Mesenchymal stem cell (in vitro differentiated cells and primary cell): ENCODE measurements at places on chromosomes 4 and X.

GRCh38 chr4:43369036-43369594 is 476.6 kb downstream of the GRXCR1 start:
- DNase-seq: no peak

- DNase-seq: no peak
Measured at GRCh38 chr4:24144381-24144780, 254.5 kb upstream of the PPARGC1A start.

- DNase-seq: no peak
Measured at GRCh38 chr4:141576585-141577110, 59.7 kb upstream of the IL15 start.

- no peak for DNase-seq
Measured at GRCh38 chr4:10466161-10466560, 8.9 kb upstream of the ZNF518B start.

DNA sequence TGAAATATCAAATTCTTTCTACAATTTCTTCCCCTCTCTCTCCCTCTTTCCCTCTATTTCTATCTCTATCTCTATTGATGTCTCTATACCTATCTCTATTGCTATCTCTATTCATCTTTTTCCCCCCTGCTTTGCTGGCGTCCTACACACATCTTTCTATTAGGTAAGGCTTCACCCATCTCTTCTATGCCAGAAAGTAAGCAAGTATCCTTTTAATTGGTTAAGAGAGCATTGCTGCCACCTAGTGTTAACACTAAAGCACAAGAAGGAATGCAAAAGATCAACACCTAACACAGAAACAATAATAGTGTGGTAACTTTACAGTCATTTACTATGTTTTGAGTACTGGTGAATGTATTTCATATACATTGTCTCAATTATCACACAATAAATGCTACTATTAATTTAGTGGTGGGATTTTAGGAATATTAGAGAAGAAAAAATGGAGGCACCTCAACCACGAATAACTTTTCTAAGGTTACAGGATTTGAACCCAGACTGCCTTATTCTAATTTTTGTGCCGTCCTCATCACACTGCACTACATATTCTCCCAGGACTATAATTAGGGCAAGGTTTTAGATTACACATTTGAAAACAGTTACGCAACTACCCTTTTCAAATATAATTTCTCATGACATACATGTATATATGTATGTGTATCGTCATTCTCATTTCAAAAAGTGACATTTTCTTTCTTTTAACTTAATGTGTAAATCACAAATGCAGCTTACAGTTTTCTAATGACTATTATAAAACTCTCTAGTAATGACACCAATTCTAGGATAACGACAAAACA is 3.7 kb upstream of the C4orf36 start:
- peak; percentile 78 for DNase-seq

GRCh38 chr4:180788729-180789128 is 1454.5 kb upstream of the TENM3 start:
- DNase-seq: no peak

GRCh38 chr4:185881430-185881829 is 69.4 kb upstream of the SORBS2 start:
- no peak for DNase-seq

DNA sequence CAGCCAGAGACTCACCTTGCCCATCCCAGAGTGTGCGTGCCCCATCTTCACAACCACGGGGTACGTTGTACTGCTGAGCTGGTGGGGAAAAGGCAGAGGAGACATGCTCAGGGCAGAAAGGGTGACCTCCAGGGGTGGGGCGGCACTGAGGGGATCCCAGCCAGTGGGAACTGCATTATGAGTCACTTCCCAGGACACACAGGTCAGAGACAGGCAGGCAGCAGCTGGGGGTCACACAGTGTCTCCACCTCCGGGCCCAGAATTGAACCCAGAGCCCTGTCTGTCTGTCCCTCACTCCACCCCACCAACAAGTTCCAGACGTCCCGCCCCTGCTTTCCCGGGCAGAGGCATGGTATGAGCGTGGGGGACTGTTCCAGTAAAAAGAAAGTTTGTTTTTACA is 4.8 kb upstream of the TIMP1 start:
- peak; percentile 54 for DNase-seq

- no peak for DNase-seq
Measured at GRCh38 chr4:80446664-80447063, 111.1 kb downstream of the CFAP299 start.

DNA sequence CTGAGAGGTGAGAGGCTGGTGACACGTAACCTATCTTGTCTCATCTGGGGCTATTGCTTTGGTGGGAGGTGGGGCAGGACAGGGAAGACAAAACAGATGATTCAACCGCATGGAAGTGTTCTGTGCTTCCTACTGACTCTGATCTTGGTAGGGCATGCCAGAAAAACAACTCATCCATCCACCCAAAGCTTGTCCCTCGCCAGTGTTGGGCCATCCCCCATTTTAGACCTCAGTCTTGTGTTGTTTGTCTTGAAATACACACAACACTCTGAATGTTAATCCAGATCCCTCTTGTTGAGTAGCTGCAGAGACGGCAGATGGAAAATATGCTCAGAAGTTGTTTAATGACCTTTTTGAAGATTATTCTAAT is 377 bp downstream of the CHRNA9 start:
- DNase-seq: peak; percentile 49

- no peak for DNase-seq
Measured at GRCh38 chr4:8123389-8123788, 35.2 kb downstream of the ABLIM2 start.

GRCh38 chr4:54120518-54120917 is 20.6 kb downstream of the GSX2 start:
- no peak for DNase-seq

DNA sequence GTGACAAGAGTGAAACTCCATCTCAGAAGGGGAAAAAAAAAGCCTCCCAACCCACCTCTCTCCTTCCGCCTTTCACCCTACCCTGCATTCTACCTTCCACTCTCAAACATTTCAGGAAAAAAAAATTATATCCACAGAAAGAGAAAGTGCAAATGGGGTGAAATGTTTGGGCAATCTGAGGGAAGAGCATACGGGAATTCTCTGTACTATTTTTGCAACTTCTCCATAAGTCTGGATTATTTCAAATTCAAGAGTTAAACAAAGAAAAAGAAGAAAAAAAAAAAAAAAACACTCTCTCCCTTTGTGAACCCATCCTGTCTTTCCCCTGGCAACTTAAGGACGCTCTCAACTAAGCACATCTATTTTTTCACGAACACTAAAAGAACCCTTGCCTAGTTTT is 41.3 kb downstream of the AFAP1 start:
- DNase-seq: peak; percentile 50

DNA sequence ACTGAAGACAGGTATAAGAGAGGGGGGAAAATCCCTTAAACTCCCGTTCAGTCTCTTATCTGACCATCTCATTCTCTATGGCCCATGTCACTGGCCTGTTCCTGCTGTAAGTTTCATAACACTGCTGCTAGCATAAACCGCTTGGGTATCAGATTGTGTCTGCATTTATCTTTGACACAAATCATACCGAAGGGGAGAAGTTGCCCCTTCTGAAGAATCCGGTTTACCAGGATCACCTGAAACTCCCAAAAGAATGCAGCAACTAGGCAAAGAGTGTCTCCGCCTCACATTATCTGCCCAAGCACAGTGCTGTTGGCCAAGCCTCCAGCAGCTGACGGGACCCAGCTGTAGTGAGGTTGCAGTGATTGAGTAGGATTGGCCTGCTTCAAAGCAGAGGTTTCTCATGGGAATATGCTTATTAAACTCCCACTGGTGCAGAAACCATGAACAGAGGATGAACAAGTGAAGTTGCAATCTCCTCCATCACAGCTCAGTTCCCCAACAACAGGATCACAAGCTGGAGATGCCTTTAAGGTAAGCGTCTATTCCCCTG is 71.3 kb upstream of the PUDP start:
- DNase-seq: no peak

GRCh38 chr4:120443116-120443515 is 376.5 kb upstream of the MAD2L1 start:
- DNase-seq: no peak

DNA sequence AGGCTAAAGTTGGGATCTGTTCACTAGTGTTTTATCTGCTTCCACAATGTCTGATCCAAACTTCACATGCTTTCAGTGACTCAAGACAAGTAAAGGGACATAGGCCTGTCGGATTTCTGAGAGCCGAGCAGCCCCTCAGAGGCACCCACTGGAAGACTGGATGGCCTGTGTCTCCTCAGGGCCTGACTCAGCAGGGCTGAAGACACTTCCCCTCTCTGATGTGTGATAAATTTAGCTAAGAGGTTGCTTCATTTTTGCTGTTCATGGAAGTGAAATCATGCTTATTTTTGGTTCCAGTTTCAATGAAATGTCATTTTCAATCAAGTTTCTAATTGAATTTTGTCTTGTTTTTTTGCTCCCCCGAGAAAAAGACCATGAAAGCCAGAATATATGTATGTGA is 93.7 kb downstream of the MXRA5 start:
- DNase-seq: peak; percentile 69

- DNase-seq: no peak
Measured at GRCh38 chr4:8155048-8155447, 3.6 kb downstream of the ABLIM2 start.

- DNase-seq: peak; percentile 92
Measured at GRCh38 chr4:128517739-128518510, 230.3 kb upstream of the PGRMC2 start.

GRCh38 chr4:147530134-147530533 is 49.2 kb downstream of the EDNRA start:
- DNase-seq: no peak

GRCh38 chr4:10106421-10107039 is 10.1 kb downstream of the WDR1 start:
- DNase-seq: peak; percentile 95

DNA sequence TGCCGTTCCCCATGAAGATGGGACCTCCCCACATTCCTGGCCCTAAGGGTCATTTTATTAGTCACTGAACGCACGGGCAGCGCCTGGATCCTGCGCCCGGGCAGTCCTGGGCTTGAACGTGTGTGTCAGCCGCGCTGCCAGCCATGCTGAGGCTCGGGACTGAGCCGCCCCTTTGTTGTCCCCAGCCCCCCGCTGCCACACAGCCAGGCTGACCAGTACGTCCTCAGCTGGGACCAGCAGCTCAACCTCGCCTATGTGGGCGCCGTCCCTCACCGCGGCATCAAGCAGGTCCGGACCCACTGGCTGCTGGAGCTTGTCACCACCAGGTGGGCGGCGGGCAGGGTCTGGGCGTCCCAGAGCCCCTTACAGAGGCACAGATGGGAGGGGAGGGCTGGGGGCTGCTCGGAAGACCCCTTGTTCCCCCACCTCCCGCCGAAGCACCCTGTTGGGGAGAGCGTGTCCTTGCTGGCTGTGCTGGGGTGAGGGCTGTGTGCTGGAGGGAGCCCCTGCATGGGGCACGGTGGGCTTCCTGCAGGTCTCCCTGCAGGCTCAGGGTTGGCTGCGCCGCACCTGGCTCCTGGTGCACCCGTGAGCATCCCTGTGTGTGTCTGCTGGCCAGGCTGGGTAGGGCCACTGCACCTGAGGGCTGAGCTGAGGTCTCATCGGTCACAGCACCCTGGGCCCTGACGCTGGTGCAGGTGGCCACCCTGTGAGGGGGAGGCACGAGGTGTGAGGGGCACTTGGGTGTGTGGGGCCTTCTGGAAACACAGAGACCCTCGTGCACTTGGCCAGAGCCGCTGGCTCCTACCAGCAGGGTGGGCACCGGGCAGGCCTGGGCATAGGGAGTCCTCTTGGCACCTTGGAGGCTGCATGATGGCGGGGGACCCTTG is 1.0 kb downstream of the IDUA start:
- DNase-seq: peak; percentile 58

DNA sequence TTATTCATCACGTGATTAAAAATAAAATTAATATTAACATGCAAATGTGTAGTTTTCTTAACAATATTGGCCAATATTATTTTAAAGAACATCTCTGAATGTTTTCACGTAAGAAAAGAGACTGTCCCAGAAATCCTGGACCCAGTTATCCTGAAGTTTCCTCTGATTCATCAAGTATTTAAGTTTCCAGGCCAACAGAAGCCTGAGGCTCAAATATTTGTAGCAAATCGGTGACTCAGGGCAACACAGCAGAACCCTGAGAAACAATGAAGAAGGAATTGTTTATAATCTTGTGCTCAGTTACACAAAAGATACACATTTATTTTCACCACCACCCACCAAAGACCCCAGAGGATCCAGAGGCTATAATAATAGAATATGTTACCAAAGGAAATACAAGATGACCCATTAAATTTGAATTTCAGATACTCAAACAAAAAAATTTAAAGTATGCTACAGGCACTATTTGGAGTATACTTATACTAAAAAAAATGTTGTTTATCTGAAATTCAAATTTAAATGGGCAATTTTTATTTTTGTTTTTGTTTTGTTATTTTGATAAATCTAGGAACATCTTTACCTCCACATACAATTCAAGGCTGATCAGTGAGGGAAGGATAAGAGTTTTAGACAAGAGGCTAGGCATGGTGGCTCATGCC is 33.9 kb upstream of the SLC7A11 start:
- DNase-seq: peak; percentile 89

DNA sequence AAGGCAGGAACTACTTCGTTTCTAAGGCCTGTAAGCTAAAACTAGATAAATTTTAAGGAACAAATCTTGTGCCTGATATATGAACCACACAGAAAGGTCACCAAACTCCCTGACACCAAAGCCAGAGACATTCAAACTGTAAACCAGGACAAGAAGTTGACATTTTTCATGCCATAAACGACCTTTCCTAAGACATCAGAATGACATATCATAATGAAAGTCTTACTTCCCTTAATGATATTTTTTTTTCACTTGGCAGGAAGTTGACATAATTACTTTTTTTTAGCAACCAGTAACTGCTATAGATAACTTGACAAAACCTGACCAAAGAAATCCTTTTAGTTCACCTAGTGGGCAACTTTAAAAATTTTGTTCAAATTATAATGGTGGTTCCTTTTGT is 231.5 kb upstream of the AGTR2 start:
- DNase-seq: no peak

GRCh38 chrX:5449323-5449722 is 779.3 kb downstream of the NLGN4X start:
- no peak for DNase-seq

- no peak for DNase-seq
Measured at GRCh38 chr4:128725405-128726055, 84.0 kb upstream of the JADE1 start.

DNA sequence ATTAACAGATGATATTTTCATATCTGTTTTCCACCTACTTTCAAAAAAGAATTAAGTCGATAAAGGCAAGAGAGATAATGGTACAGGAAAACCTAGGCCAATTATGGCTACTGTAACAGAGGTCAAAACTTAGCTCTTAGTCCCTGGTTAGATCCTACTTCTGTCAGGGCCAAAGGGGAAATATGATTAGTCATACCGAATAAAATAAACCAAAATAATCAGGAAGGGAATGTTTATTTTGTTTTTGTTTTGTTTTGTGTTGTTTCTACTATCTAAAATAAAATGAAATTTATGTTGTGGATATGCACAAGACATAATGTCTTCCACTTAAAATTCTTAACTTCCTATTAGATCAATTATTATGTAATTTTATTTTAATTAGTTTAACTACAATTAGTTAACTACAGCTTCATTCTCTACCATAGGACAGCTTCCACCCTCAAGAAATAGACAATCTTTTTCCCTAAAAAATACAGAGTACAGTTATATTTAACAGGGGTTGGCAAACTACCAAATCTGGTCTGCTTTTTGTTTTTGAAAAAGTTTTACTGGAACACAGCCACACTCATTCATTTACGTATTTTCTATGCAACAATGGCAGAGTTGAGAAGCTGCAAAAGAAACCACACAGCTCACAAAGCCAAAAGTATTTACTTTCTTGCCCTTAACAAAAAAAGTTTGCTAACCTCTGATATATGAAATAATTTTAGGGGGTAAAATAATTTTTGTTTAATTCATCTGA is 25.4 kb downstream of the TMEM47 start:
- DNase-seq: no peak

GRCh38 chr4:26082565-26082964 is 168.5 kb downstream of the SMIM20 start:
- DNase-seq: no peak
